Stimulated activated CD8-positive, alpha-beta memory T cell treated with anti-CD3 and anti-CD28 coated beads, Interleukin-7, amount 100 ng/mL, for 4 hours (primary cell): ENCODE measurements at places on chromosomes 2 and 18.
A peak's percentile ranks its signal among the peaks of the same experiment; 100 is the strongest.

- DNase-seq: no peak
These were observed 600.1 kb upstream of the ZNF804A start for GRCh38 chr2:183998041-183998796.

- DNase-seq: peak; percentile 6
These were observed 304.7 kb downstream of the FBXO15 start for GRCh38 chr18:73842795-73843394.

DNA sequence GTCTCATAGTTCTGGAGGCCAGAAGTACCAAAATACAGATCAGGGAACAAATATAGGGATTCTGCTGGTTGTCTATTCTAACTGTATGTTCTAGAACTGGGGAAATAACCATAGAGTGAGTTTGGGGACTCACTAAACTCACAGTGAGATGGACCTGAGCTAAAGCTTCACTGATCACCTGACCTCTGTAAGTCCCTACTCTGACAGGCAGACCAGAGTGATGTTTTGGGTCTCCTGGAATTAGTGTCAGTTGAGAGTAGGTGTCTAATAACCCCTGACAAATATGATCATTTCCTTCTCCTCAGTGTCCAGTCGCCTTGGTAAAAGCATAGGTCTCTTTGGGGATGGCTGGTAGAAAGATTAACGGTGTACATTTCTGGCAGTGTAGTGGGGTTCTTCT is 14.2 kb downstream of the PIKFYVE start:
- no peak for DNase-seq

DNA sequence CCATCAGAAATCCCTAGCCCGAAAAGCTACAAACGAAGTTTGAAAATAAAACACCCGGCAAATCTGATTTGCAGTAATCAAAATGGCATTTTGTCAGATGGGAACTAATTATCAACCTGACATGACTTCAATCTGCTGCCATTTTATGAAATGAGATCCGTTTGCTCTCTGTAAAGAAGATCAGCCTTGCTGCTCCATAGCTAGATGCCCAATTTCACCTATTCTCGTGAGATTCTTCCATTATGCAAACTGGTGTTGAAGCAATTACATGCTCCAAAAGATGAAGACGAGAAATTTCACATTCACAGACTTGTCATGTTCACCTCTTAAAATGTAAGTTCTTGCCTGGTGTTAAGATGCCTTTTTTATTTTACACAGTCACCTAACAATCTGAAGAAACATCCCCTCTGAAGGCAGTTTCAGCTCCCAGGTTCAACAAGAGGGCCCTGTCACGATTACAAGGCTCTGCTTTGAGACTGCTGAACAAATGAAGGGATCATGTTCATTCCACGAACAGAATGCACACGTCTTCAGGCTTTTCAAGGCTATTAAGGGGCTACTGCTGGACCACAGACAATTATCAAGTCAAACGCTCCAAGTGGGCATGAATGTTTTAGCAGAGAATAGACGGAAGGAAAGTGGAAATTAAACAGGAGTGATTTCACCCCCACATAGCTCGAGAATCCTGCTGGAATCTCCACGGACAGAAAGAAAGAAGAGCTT is 172.6 kb upstream of the PID1 start:
- DNase-seq: no peak

- no peak for DNase-seq
These were observed 10.6 kb downstream of the CFAP210 start for GRCh38 chr2:169683425-169684134.

DNA sequence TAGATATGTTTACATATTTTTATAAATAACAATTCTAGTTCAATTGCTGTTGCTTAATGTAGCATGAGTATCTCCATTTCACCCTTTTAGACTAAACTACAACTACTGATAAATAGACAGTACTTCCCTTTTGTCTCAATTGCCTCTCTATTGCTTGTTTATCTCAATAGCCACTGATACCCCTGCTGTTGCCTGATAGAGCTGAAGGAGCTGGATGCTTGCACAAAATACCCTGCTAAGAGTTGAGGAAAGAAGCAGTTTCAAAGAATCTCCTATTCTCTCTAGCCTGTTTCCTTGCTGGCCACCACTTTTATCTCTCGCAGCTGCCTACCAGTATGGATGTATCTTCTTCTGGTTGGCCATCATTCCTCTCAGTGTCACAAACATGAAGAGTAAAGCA is 16.9 kb upstream of the ZNF804A start:
- no peak for DNase-seq

DNA sequence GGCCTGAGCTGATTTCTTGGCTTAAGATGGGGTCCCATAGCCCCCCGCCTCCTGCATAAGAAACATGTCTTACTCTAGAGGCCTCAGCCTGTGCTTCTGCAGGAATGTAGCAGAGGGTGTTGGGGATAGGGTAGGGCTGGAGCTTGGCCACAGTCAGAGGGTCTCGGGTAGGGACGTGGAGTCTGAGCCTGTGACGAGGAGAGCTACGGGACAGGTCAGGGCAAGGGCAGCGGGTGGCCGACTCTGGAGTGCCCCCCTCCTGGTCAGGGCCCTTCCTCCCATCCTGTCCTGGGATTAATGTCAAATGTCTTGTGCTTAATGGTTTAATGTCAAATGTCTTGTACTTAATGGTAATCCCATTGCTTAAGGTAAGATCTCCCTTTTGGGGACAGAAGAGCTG is 130.4 kb downstream of the GLI2 start:
- no peak for DNase-seq

DNA sequence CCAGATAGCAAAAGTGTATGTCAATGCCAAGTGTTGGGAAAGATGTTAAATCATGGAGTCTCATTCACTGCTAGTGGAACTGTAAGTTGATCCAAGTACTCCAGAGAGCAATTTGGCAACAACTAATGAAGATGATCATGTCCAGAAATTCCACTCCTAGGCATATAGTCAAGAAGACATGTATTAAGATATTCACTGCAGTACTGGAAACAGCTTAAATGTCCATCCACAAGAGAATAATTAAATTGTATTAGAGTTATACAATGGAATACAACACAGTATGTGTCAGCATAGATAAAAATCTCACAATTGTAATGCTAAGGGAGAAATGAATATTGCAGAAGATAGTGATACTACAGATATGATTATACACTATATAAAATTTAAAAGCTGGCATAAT is 15.2 kb upstream of the LBH start:
- no peak for DNase-seq

DNA sequence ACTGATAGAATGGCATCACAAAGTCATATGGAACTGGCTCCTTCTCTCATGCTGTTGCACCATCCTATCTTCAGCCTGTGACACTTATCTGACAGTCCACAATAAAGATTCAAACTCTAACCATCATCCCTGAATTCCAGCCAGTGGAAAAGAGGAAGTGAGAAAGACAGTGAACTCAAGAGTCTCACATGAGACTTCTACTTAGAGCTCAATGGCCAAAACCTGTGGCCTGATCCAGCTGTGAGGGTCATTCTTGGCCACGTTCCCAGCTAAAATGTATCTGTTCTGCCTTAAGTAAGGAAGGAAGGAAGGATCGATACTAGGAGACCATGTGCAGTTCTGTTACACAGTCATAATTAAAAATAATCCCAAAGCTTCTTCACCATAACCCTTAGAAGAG is 73.6 kb downstream of the RND3 start:
- DNase-seq: no peak

DNA sequence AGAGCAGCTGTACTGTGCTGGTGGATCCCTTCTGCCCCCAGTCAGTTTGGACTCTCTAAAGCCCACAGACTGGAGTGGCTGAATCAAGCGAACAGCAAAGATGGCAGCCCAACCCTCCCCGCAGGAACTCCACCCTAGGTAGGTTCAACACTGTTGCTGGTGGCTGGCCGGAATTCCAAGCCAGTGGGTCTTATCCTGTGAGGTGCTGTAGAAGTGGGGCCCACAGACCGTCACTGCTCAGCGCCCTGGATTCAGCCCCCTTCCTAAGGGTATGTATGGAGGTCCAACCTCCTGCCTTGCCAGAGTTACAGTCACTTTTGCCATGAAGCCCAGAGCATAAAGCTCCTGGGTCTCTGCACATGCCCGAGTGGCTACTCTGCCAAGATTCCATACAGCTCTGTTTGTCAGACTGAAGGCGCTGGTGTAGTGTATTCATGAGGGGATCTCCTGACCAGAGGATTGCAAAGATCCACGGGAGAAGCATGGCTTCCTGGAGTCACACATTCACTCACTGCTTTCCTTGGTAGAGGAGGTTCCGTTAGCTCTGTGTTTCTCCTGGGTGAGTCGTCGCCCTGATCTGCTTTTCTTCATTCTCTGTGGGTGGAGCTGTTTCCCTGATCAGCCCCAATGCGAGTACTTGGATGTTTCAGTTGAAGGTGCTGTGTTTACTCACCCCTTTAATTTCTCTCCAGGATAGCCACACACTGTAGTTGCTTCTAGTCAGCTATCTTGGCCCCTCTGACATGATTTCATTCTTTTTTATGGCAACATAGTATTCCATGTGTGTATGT is 293.6 kb upstream of the THUMPD2 start:
- DNase-seq: no peak

DNA sequence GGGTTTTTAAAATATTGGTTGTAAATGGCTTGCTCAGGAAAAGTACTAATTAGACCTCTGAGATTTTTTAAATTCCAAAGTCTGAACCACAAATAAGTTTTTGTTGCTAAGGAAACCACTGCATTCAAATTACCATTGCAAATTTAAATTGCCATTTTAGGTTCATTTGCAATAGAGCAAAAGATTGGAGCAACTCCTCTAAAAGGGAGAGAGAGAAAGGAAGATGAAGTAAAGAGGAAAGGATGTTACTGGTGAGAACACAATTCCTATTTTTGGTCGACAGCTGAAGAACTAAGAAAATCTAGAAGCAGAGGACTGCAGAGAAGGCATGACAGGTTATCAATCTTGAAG is 74.9 kb downstream of the FOXI3 start:
- no peak for DNase-seq

- DNase-seq: no peak
These were observed 170.7 kb downstream of the ZNF804A start for GRCh38 chr2:184769023-184769422.

DNA sequence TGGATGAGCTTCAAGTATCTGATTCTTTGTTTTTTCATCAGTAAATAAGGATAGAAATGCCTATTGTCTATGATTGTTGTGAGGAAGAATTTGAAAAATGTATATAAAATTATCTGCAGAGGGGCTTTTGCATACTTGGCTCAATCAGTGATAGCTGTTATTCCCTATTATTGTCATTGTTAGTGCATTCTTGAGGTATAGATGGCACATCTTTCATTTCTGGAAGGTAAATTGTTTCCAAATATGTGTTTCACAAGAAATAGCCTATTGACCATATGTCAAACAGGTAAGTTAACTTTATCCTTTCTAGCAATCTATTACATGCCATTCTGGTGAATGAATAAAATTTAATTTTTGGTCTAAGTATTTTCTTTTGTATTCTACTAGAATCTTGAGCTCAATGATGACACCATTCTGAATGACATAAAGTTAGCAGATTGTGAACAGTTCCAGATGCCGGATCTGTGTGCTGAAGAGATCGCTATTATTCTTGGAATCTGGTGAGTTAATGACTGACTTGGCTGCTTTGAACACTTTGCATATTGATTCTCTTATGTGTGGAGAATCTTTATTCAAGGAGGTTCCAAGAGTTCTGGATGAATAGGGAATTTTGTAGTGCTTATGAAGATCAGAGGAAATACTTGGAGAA is 44.2 kb downstream of the TTC27 start:
- no peak for DNase-seq

GRCh38 chr2:202609381-202610145 is 25.2 kb upstream of the FAM117B start:
- DNase-seq: no peak

DNA sequence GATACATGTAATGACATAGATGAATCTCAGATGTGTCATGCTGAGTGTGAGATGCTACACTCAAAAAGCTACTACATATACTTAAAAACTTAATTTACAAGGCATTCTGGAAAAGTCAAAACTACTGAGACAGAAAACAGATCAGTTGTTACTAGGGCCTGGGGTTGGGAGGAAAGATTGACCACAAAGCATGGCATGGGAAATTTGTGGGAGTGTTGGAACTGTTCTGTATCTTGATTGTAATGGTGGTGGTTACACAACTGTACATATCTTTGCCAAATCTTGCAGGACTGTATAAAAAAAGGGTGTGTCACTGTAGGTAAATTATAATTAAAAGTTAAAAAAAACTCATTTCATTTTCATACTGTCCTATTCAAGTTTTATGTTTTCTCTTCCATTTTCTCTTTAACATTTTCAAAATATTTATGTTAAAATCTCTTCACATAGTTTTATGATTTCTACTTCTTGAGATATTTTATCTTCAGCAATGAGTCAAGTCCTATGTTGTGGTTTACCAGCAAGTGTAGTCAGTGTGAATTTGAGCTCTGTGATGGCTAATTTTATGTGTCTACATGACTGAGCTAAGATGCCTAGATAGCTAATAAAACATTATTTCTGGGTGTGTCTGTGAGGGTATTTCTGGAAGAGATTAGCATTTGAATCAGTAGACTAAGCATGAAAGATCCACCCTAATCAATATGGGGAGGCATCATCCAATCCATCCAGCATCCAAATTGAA is 58.6 kb upstream of the VRK2 start:
- DNase-seq: no peak

- no peak for DNase-seq
These were observed 130.6 kb upstream of the ATP5MC3 start for GRCh38 chr2:175312137-175312536.

GRCh38 chr2:108553209-108553919 is 19.1 kb downstream of the LIMS1 start:
- no peak for DNase-seq

- DNase-seq: no peak
These were observed 25.2 kb downstream of the NPPC start for GRCh38 chr2:231900972-231901371.

GRCh38 chr2:177598326-177599138 is 206.0 kb downstream of the AGPS start:
- no peak for DNase-seq

- no peak for DNase-seq
These were observed 291.5 kb downstream of the SP3 start for GRCh38 chr2:173673640-173674039.
